ENCODE measurements at places on chromosomes 16 and 17.

DNA sequence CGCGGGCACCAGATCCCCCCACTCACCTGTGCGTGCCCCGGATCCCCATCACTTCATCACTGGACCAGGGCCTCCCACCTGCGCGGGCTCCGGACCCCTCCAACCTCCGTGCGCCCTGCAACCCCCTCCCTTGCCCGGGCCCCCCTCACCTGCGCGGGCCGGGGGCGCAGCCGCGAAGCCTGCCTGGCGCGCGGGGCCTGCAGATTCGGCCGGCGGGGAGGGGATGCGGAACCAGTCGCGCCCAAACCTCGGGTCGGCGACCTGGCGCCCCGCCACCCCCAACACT is 202 bp downstream of the CEP131 start:
- no peak for DNase-seq

DNA sequence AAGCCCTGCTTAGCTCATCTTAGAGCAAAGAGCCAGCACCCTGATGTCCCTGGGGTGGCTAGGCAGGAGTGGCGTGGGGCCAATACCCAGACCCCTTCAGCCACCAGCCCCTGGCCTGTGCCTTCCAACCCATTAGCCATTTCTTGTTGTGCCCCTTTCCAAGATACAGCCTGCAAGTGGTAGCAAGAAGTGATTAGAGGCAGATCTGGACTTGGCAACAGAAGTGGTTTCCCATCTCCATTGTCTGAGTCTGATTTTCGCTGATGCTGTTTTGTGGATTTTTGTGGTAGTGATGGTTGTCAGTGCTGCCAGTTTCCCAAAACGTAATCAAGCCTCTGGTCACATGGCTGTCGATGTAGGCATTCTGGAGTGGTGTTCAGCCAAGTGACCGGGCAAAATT is 25.7 kb downstream of the PLCD3 start:
- no peak for DNase-seq

GRCh38 chr17:45368651-45369050 is 51.8 kb upstream of the MAP3K14 start:
- peak; percentile 6 for DNase-seq

DNA sequence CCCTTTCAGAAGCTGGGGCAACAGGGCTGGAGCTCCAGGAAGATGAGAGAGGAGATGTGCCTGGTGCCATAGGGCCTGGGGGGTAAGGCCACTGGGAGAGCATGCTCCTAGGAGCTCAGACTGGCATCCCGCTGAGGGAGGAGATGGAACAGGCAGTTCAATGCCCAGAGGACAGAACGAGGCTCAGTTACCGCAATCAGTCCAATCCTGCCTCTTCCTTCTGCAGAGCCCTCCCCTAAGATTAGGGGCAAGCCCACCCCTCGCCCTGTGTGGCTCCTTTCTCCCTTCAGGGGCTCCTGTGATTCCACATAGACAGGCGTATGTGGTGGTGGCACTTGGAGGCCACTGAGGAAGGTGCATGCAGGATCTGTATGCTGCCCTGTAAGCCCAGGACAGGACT is 2.4 kb downstream of the CCDC42 start:
- DNase-seq, result no peak

DNA sequence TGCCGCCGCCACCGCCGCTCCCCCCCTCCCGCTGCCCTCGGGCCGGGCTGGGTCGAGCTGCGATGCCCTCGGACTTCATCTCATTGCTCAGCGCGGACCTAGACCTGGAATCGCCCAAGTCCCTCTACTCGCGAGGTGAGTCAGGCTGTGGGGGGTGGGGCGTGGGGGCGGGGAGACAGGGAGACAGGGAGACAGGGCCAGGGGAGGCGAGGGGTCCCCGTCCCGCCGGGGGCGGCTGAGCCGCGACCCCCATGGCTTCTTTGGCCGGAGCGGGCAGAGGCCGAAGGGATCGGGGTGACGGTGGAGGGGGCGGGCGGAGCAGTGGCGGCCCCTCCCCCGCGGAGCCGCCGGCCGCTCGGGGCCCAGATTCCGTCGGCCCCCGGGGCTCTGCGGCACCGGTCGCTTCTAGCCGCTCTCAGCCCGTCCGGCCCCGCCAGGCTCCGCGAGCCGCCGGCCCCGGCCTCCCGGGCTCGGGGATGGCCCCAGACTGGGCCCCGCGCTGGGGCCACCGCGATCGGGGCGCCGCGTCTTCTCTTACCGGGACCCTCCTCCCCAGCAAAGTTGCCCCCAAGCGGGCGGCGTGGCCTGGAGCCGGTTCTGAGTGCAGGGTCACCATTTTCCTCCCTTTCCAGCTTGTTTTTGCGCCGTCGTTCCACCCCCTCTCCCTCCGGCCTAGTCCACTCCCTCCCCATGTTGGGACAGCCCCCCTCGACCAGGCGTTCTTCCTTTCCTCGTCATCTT is 644 bp downstream of the NFAT5 start:
- no peak for DNase-seq

DNA sequence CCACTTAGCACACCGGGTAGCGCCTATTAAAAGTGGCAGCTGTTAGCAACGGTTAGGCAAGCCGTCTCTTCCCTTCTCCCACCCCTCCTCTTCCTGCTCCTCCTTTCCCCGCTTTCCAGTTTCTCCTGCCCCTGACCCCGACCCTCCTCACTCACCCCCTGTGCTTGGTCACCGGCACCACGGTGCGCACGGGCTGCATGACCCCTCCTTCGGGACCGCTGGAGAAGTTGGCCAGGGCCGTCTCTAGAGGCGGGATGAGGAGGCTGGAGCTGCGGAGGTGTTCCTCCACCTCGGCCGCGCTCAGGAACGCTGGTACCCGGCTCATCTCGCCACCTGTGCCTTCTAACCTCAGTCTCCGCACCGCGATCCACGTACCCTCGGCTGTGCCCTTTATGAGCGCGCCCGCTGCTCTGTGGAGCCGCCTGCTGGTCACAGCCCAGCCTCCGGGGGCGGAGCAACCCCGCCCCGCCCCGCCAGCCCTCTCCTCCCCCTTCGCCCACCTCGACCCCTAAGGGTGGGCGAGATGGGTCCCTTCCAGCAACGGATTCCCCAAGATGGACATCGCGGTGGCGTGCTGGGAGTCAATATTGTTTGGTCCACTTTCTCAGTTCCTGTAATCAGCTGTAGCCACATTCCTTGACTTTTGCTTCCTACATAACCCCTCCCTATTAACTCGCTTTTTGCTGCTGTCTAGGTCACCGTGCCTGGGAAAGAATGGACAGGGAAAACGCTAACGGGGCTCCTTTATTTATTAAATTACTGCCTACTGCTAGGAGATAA is at the start of gene CRYM:
CRYM (minus strand) TSS at position 364 of the 780 bp plus-strand sequence; CDS start at position 325, 39 bp downstream.
- DNase-seq, result no peak

- no peak for DNase-seq
Observed at GRCh38 chr16:27316038-27316680, 2.4 kb downstream of the IL4R start.

DNA sequence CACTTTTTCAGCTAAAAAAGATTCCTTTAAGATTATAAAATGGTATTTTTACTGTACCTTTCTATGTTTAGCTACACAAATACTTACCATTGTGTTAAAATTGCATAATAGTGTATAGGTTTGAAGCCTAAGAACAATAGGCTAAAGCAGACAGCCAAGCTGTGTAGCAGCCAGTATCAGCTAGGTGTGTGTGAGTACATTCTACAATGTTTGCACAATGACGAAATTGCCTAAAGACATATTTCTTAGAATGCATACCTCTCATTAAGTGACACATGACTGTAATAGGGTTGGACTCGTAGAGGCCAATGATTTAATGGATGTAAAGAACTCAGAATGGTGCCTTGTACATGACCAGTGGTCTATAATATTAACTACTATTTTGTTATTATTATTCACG is 1.9 kb upstream of the MT1B start:
- no peak for DNase-seq

GRCh38 chr17:49618028-49618611 is 42.4 kb downstream of the NXPH3 start:
- no peak for DNase-seq

GRCh38 chr16:82829301-82829700 is 202.5 kb downstream of the CDH13 start:
- no peak for DNase-seq

DNA sequence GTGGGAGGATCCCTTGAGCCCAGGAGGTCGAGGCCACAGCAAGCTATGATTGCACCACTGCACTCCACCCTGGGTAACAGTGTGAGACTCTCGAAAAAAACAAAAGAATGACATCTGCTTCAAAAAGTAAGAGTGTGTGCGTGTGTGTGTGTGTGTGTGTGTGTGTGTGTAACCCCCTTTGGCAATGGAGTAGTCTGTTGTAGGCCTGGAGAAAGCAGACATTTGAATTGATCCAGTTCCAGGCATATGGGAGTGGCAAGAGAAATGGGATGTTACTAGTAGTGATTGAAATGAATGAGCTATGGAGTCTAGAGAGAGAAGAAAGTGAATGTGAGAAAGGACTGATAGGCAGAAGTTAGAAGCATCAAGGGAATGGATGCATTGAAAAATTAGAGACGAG is 9.9 kb downstream of the CASC3 start:
- no peak for DNase-seq

GRCh38 chr17:81552244-81553017 is at the start of gene FAAP100:
Gene FAAP100 (minus strand): TSS chr17:81552353. CDS start chr17:81552330, 23 bp downstream.
- DNase-seq, result no peak

DNA sequence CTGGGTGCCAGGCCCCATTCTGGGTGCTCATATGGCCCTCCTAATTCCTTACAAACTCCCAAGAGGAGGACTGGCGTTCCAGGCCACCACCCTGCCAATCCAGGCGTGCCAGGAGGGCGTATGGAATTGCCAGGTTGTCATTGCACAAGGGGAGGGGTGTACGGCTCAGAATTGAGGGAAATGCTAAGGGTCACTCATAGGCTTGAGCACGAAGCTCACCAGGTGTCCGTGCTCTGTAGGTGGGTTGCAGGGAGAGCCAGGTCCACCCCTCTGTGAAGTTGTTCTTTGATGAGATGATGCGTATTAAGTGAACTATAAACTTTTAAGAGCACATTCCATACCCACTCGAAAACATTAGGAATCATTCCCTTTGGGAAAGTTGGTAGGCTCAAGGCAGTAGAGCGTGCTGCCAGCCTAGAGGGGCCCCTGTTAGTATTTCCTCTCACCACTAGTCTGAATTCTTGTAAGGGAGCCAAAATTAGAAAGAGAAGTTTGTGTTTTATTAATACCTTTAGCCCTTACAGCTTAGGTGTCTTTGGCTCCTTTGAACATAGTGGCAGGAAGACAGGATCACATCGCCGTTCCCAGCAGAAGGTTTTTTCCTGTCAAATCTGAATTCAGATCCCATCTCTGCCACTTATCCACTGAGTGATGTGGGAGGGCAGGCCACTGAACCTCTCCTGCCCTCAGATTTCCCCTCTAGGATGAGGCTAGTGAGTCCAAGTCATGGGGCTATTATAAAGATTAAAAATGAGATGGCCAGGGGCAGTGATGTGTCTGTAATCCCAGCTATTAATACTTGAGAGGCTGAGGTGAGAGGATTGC is 38.7 kb upstream of the NFAT5 start:
- DNase-seq, result no peak

DNA sequence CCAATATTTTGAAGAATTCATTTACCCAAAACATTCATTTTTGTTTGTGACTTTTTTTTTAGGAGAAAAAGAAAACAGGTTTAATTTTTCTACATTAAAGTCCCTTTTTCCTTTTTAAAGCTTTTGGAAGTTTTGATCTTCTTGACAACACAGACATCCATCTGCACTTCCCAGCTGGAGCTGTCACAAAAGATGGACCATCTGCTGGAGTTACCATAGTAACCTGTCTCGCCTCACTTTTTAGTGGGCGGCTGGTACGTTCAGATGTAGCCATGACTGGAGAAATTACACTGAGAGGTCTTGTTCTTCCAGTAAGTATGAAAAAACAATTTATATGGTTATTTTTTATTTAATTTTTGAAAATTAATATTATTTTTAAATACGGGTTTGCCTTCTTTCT is 37.2 kb downstream of the SIAH1 start:
- no peak for DNase-seq

GRCh38 chr17:42183741-42184711 is 1.2 kb downstream of the HCRT start:
- DNase-seq, result no peak

DNA sequence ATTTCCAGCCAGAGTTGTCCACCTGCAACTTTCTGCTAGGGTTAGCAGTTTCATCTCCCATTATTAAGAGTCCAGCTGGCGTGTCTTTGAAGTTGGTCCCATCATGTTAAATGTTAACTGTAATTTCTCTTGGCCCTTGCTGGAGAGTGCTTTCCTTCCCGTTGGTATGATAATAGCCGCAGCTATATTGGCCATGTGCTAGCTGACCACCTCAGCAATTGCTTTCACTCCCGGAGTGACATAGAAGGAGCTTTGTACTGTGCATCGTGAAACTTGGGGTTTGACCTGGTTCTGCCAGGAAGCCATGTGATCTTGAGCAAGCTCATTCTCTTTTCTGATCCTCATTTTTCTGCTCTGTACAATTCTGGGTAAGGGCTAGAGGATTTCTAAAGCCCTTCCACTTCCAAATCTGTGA is 81.0 kb upstream of the TBX2 start:
- DNase-seq, result no peak

- no peak for DNase-seq
Observed at GRCh38 chr17:72407336-72407909, 286.6 kb downstream of the SOX9 start.

GRCh38 chr17:82167028-82167427 is 45.6 kb downstream of the CCDC57 start:
- DNase-seq, result no peak

- DNase-seq, result no peak
Observed at GRCh38 chr17:50609380-50610074, 25.2 kb upstream of the ABCC3 start.

DNA sequence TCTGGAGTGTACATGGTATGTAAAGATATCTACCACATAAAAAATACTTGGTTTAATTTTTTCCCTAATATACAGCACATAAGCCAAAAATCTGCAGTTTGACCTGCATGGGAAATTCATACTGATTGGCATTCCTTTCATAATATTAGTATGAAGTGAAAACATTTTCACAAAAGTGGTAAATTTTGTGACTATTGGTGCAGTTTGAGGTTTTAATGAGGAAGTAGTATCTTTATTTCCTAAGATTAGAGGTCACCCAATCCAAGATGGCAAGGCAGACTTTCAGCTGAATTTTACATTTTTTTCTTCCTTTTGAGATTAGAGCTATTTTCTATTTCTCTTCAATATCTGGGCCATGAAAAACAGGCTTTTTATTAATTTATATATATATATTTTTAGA is 21.2 kb downstream of the METTL9 start:
- DNase-seq, result no peak

DNA sequence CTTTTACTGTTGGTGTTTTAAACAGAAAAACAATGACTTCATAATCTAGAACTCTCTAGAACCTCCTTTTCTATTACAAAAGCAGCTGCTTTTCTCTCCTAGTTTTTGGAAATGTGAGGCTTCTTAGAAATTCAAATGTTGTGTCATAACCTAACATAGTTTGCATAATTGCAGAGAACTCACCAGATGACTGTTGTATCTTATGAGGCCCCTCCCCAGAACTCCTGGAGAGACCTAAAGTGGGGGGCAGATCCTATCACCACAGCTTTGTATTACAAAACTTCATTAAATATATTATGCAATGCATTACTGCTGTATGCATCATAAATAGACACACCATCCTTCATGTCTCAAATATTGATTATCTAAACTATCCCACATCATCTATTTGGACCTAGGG is 538.7 kb upstream of the HSBP1 start:
- DNase-seq, result no peak

Data from vagina (tissue), 2 donors.